ENCODE measurements at places on chromosomes 6 and 20.

GRCh38 chr20:23096097-23096496 lies 10.0 kb upstream of the CD93 start:
- no peak for DNase-seq

DNA sequence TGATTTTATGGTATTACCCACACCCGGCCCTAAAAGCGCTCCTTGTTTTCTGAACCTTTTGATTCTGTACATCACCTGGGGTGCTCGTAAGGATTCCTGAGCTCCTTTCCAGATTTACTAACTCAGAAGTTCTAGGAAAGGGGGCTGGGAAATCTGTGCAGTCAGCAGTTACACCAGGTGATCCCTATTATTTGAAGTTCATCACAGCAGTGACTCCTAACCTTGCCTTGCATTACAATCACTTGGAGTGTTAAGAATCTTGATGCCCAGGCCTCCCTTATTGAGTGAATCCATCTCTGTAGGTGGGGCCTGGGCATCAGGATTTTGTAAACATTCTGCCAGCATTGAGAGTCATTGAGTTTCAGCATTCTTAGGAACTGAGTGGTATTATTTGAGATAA lies 44.7 kb downstream of the BMP6 start:
- no peak for DNase-seq

- no peak for DNase-seq
Measured at GRCh38 chr6:125961117-125961516, 4.5 kb downstream of the HINT3 start.

- no peak for DNase-seq
Measured at GRCh38 chr6:14321992-14322772, 204.6 kb downstream of the CD83 start.

DNA sequence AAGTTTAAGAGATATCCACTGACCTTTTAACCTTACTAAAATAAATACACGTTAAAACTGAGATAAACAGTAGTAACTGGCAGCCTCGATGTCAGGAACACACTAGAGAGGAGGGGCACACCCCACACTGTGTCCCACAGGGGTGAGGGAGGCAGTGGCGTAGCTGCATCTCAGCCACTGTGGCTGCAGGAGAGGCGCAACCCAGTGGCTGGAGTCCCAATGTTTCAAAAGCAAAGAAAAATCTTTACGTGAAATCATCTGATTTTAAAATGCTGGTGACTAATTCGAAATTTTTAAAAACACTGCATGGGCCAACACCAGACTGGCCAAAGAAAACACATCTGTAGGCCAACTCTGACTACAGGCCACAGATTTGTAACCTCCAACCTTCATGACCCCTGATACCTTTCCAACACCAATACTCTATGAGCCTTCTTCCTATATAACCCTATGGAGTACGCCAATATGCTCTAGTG lies 54.7 kb downstream of the TRAM2 start:
- no peak for DNase-seq

DNA sequence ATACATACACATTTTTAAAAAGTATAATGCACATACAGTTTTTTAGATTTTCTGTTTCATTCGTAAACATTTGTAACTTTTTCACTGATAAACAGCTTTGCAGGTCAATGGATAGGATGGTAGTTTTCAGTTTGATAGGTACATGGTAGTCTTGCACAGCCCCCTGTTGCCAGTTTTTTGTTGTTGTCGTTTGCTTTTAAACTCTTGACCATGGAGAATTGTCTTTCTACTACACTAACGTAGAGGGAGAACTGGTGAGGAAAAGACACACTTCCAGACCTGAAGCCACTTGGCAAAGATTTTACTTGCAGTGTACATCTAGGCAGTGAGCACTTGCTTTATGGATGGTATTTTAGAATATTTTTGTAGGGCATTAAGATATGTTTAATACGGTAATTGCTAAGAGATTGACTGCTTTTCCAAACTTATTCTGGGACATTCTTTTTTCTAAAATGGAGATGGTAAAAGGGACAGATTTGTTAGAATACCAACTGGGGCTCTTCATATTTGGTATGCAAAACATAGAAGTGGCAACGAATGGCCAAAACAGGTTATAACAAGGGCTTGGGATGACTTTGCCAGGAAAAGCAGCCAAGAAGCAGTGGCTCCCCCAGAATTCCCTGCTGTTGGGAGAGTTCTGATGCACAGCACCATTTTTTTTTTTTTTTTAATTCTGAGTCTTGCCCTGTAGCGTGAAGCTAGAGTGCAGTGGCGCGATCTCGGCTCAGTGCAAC lies 1.5 kb downstream of the PYGB start:
- DNase-seq, result no peak

- no peak for DNase-seq
Measured at GRCh38 chr20:53691060-53691810, 97.6 kb upstream of the ZNF217 start.

DNA sequence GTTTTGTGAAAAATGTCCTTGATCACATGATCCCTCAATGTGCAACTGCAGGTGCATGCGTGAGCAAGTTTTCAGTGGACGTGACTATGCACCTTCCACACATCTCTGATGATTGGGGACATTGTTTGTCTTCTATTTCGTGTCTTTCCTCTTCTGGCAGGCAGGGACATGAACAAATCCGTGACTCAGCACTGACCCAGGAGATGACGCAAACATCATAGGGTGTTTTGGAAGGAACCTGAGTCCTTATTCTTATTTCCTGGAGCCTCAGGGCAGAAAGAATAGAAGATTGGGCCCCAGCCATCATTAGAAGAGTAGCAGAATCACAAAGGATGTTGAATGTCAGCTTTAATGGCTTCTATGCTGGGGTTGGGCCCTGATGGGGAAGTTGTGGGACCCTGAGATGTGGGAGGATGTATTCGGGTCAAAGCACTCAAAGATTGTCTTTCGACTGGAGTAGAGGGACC lies 11.9 kb upstream of the SIRPD start:
- DNase-seq, result peak; percentile 71

- no peak for DNase-seq
Measured at GRCh38 chr6:92684386-92684785, 735.0 kb downstream of the EPHA7 start.

DNA sequence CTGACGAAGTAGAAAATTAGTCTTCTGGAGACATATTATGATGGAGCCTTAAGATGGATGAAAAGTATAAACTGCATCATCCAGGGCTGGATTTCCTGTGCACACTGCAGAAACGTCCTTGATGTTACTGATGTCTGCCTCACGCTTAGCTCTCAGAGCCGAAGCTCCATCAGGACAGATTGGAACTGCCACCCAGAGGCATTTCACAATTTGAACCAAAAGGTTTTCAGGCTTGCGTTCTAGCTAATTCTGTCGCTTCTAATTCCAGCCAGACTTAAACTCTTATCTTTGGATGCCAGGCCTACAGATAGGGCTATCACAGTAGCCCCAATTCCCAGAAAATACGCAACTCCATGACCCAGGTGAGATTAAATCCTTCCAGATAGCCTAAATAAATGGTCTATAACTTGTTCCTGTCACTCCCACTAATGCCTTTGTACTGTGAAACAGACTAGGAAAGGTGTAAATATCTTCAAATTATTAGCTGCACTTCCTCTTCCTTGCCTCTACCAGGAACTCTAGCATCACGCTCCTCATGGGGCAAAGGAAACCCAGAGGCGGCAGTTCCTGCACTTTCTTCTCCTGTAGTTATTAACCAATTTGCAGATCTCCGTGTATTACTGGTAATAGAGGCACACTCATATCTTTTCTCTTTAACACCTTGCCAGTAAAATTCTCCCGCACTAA lies 634.6 kb downstream of the PRKN start:
- DNase-seq, result no peak

- DNase-seq, result no peak
Measured at GRCh38 chr6:154901876-154902552, 93.1 kb upstream of the TIAM2 start.

- DNase-seq, result no peak
Measured at GRCh38 chr6:153096792-153097191, 34.3 kb downstream of the RGS17 start.

DNA sequence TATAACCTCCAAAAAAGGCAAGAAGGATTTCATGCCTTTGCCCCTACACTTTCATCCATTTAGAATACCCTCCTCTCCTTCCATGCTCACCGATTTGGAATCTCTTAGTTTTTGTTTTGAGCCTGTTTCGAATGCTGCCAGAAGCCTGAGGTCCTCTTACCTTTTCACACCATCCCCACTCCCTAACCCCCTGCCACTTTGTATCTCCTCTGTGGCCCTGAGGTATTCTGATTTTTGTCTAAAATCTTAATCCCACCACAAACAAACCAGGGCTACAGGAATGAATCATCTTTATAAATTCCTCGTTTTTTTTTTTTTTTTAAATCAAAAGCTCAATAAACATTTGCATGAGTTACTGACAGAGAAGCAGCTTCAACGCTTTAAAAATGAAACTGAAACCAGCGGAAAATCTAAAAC lies 1.6 kb upstream of the RPS12 start:
- peak; percentile 61 for DNase-seq

- no peak for DNase-seq
Measured at GRCh38 chr6:122631571-122632249, 21.5 kb downstream of the PKIB start.

DNA sequence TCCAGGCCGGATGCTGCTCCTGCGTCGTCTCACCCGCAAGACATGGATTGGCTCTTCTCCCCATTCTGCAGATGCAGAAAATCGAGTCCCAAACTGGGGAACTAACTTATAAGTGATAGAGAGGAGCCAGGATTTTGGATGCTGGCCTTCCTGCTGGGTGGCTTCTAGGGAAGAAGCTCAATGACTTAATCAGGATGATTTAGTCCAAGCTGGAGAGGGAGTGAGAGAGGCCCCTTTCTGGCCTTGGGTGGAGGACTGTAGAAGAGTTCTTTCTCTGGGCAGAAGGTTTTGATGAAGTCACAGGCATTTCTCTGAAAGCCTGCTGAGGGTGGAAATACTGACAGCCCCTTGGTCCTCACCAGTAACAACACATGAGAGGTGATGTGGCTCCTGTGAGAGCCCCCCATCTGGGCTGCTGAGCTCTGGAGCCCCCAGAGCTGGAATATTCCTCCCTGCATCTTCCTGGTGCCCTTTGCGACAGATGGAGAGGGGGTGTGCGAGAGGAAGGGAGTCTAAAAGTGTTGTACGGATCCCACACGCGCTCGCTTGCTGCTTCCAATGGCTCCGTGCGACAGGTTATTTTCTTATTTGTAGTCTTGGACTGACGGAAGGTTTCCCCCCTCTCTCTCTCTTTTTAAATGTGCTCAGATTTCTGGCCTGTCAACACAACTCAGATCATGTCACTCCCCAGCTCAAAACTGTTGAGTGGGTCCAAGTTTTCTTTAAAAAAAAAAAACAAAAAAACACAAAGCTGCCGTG lies 3.5 kb downstream of the SIRPA start:
- no peak for DNase-seq

All from KBM-7 (cell line).